ENCODE measurements at places on chromosomes 1 and 21.

- no peak for DNase-seq
Observed at GRCh38 chr1:172697534-172698002, 38.7 kb downstream of the FASLG start.

- no peak for DNase-seq
Observed at GRCh38 chr1:40197656-40198055, 36.5 kb downstream of the RLF start.

GRCh38 chr1:175192111-175192629 lies 406 bp downstream of the KIAA0040 start:
- DNase-seq = no peak

- no peak for DNase-seq
Observed at GRCh38 chr1:213676736-213677135, 311.0 kb upstream of the PROX1 start.

GRCh38 chr1:59730759-59731478 lies 83.8 kb upstream of the HOOK1 start:
- no peak for DNase-seq

All from activated CD4-positive, CD25-positive, alpha-beta regulatory T cell (primary cell).